ENCODE measurements at places on chromosomes 16 and 17.

- DNase-seq: no peak
These were observed 32.6 kb downstream of the CDRT15 start for GRCh38 chr17:14204084-14204483.

GRCh38 chr17:13002761-13003453 is 14.9 kb downstream of the ELAC2 start:
- DNase-seq: peak; percentile 73

- no peak for DNase-seq
These were observed 31.3 kb upstream of the CBX4 start for GRCh38 chr17:79870540-79870939.

DNA sequence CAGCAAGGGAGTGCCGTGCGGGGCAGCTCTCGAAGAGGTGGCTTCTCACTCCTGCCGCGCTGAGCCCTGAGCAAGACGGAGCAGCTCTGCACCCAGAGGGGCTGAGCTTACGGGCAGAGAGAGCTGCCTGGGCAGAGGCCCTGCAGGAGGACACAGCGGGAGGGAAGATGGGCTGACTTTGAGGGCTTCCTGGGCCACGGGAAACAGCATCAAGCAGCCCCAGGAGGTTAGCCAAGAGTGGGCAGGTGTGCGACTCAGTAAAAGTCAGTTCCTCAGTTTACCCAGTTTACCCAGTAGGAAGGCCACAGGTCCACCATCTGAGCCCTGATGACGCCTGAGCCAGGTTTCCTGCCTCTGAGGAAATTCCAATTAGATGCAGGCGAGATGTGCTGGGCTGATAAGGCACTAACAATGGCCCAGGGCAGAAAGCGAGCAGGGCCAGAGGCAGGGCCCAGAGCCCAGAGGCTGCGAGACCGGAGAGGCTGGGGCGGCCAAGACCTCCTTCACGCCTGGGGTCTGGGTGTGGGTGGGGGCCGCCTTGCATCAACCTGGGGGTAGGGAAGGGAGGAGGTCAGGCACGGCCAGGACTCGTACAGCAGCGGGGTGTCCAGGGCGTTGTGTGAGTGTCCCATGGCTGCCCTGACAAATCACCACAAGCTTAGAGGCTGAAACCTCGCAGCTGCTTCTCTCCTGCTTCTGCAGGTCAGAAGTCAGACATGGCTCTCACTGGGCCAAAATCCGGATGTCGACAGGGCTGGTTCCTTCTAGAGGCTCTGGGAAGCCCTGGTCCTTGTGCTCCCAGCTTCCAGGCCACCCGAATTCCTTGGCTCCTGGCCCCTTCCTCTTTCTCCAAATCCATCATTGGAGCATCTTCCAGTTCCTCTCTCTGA is 32.0 kb upstream of the CIBAR2 start:
- no peak for DNase-seq

DNA sequence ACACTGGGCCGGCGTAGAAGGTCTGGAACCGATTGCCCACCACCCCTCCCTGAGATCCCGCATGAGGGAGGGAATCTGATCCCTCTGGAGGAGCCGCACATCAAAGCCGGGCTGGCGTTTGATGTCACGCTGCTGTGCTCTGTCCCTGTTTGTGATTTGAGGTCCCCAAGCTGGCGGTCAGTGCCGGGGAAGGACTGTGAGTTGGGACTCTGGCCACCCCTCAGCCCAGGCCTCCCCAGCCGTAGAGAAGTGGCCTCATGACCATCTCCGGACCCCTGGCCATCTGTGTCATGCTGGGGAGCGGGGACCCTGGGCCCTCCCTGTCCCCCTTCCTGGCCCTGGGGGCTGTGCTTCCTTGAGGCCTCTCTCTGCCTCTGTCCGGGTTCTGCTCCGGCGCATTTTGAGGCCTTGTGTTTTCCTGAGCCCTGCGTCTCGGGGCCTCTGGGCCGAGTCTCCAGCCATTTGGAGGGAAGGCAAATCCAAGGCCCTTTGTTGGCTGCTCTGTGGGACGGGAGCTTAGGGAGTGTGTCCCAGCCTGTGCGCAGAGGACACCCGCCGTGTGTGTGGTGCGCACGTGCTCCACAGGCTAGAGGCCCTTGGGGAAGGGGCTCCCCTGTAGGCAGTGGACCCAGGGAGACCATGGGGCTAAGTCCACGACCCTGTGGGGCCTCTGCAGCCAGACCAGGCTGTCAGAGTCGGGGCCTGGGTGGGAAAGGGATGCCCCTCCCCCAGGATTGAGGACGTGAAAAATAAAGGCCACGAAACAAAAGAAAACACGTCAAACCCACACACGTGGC is 15.1 kb downstream of the ASPSCR1 start:
- DNase-seq: no peak

DNA sequence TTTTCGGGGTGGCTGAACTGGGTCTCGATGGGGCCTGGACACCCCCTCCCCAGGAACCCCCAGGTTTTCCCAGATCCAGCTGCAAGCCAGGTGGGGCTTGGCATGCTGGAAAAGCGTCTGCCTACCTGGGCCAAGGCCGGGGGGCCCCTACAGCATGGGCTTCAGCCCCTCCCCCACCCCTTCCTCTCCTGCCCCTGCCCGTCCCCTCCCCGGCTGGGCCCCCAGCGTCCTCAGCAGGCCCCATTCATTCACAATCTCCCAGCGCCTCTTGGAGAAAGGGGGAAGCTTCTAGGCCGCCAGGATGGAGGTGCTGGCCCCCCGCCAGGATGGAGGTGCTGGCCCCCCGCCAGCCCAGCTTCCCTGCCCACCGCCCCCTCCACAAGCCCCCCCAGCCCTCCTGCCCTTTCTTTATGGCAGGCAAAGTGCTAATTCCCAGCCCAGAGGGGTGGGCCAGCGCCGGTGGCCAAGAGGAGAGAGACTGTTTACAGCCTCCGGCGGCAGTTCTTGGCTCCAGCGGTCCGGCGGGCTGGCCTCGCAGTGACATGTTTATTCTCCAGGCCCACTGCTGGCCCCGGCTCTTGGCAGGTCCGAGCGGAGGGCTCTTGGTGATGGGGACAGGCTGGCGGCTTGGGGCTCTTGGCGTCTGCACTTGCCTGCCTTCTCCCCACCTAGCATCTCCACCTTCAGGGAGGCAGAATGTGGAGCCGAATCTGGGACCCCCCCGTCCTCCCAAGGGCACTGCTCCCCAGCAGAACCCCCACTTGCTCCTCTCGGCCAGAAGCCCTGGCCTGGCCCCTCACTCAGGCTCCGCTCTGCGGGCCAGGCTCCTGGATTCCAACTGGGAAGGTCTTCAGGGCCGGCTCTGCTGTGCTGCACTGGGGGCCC is 94.4 kb upstream of the CIBAR2 start:
- no peak for DNase-seq

DNA sequence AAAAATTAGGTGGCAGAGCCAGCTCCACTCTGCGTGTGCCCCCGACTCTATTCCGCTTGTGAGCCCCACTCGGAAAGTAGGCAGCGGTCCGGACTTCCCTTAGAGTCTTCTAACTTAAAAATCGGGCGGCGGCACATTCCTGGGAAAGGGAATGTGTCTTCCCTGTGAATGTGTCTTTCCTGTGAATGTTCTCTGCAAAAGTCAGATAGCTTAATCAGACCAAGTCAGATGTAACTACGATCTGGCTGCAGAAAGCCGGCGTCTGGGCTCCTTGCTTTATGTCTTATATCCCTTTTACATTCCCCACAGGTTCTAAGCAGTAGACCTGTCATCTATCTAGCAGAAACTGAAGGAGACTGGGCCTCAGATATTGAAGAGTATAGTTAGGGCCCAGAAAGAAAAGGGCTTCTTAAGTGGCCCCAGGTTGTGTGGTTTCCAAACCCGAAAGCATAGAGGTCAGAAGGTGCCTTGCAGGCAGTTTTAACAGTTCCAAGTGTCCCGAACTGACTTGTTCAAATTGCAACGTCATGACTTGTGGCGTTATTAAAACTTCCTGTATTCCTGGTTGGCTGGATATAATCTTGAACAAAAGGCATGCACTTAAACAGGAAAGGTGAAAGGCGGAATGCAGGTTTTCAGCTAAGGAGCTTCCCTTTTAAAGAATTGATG is 601 bp downstream of the PHKB start:
- no peak for DNase-seq

All from right renal pelvis (tissue), 4 donors.